ENCODE measurements at places on chromosomes 11 and 22.

- peak; percentile 56 for DNase-seq
These were observed 8.4 kb upstream of the SLC2A11 start for GRCh38 chr22:23849009-23850006.

DNA sequence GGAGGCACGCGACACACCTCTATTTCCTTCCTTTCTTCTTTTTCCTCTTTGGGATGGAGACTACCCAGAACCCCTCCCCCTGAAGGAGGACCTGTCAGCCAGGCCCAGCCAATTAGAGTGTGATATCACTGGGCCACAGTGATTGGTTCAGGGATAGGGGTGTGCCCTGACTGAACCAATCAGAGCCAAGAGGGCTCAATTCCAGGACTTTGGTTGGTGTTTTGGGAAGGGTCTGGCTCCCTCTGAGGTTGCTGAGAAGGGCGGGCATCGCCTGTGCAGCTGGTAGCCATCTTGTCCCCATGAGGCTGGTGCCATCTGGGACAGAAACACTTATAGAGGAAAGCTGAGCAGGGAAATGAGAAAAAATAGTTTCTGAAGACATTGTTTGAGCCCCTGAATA is 71.4 kb downstream of the CHST1 start:
- DNase-seq: no peak

GRCh38 chr11:100892886-100893285 is 205.8 kb downstream of the ARHGAP42 start:
- no peak for DNase-seq

GRCh38 chr11:61964058-61964665 is 3.3 kb downstream of the FTH1 start:
- no peak for DNase-seq

DNA sequence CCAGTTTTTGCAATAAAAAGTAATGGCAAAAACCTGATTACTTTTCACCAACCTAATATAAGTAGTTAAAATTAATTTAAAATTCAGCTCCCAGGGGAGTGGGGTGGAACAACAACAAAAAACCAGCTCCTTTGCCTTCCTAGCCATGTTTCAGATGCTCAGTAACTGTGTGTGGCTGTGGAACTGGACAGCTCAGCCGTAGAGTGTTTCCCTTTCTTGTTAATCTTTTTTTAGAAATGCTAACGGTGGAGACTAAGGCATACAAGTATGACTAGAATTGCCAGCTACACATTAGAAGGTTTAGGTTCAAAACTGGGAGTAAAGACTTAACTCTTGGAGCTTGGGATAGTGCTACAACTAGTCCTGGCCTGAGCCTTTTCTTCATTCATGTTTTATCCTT is 45.0 kb downstream of the PPP6R3 start:
- no peak for DNase-seq

GRCh38 chr22:42160251-42160650 is 29.6 kb upstream of the CYP2D6 start:
- no peak for DNase-seq

- DNase-seq: no peak
These were observed 54.6 kb downstream of the GRIK4 start for GRCh38 chr11:120566176-120566575.

DNA sequence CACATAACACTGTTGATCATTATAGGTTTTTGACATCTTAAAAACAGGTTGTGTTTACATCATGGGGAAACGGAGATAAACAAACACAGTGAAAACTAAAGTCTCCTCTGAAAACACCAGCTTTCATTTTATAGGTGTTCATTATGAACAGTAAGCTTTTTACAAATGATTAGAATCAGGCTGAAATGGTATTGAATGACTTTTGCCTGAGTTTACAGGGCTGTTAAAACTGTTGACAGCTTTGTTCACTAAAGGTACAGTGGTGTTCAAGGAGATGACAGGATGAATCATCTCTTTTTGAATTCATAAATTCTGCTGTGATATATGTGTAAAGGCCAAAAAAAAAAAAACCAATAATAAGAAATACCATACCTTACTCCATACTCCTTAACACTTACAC is 184.6 kb upstream of the CNTN5 start:
- no peak for DNase-seq

DNA sequence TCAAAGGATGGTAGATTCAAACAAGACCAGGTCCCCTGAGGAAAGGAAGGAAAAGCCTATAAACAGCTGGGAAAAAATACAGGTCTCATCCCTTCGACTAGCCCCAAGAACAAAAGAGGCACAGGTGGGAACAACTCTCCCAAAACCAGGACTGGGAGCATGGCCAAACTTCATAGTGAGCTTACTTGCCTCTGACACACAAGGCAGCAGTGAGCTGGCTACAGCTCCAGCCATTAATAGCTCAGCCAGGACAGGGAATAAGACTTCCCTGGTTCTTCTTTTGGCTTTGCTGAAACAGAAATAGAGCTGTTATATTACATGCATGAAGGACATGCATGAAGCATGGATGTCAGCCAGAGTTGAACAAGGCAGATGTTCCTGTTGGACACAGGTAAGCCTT is at the start of gene OR10A2:
TSS of gene OR10A2 (plus strand) at position 97 of the 400 bp plus-strand sequence. CDS start 6,698 bp downstream, outside the sequence.
- no peak for DNase-seq

- no peak for DNase-seq
These were observed 70.0 kb downstream of the RBX1 start for GRCh38 chr22:41021061-41021612.

GRCh38 chr22:27250886-27251285 is 550.7 kb downstream of the MN1 start:
- no peak for DNase-seq

DNA sequence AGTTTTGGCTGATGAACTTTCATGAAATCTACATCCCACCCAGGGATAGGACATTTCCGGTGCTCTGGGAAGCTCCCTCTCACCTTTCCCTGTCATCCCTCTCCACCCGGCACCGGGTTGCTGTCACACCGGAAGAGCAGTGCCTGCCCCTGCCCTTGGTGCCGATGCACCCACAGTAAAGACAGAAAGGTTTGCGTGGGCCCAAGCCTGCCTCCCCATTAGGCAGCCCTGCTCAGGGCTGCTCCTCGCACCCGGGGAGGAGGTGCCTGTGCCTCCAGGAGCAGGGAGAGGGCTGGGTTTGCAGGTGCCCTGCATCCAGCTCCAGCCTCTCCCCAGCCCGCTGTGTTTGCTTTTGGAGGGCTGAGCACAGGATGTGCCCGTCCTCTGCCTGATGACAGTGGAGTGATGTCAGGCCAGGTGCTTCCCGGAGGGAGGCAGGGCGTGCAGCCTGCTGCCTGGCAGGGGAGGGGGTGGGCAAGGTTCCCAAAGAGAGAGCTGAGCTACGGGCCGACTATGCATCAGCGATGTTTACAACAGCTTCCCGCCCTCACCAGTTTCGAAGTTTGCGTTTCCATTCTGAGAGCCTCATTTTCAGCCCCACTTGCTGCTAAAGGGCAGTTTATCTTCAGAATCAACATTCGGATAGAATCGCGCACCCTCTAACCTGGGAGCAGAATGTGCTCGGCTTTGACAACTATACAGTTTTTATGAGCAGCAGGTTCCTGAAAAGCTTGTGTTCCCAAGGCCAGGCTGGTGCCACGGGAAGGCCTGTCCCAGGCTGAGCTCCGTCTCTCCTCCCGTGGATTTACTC is 83.2 kb upstream of the CLDN5 start:
- no peak for DNase-seq

DNA sequence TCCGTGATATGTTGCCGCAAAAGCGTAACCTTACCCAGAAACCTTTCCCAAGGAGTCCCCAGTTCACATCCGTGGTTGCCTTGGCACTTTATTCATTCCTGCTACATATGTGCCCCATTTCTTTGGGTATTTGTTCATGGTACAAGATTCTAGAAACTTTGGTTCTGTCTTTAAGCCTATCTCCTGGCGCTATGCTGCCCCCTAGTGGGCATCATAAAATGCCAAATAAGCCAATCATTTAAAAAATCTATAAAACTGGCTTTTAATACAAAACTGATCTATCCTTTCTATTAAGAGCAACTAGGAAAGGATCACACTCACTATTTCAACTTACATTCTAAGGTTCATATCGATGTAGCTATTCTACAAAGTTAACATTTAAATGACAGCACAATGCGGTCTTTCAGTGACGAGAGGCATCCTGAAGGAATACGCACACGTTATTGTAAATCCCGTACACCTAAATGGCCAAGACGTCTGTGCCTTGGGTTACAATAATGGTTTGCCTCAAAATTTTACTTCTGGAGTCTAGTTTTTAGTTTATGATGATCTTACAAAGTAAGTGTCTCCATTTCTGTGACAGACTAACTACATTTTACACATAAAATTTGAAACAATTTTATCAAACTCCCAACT is 16.2 kb downstream of the PIWIL3 start:
- DNase-seq: peak; percentile 7

GRCh38 chr22:47049078-47049624 is 286.7 kb downstream of the TBC1D22A start:
- DNase-seq: no peak

- DNase-seq: no peak
These were observed 15.4 kb upstream of the CPT1A start for GRCh38 chr11:68857037-68857586.

DNA sequence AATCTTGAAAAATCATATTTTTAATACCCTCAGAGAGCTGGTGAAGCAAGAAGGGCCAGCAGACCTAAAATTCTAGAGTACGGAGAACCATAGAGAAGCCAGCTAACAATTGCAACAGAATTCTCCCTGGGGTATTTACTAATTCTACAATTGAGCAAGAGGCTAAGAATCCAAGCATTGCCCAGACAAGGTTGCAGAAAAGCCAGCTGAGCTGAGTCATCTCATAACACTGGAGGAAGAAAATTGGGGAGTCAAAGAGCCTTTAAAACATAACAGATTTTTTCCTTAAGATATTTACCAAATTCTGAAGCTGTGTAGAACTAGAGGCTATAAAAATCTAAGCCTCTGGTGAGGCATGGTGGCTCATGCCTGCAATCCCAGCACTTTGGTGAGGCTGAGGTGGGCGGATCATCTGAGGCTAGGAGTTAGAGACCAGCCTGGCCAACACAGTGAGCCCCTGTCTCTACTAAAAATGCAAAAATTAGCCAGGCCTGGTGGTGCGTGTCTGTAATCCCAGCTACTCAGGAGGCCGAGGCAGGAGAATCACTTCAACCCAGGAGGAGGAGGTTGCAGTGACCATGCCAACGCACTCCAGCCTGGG is 13.6 kb upstream of the TMEM216 start:
- DNase-seq: no peak

GRCh38 chr11:2681408-2682145 is 18.2 kb downstream of the KCNQ1OT1 start:
- DNase-seq: no peak

- no peak for DNase-seq
These were observed 24.7 kb downstream of the BTBD10 start for GRCh38 chr11:13438291-13438690.

DNA sequence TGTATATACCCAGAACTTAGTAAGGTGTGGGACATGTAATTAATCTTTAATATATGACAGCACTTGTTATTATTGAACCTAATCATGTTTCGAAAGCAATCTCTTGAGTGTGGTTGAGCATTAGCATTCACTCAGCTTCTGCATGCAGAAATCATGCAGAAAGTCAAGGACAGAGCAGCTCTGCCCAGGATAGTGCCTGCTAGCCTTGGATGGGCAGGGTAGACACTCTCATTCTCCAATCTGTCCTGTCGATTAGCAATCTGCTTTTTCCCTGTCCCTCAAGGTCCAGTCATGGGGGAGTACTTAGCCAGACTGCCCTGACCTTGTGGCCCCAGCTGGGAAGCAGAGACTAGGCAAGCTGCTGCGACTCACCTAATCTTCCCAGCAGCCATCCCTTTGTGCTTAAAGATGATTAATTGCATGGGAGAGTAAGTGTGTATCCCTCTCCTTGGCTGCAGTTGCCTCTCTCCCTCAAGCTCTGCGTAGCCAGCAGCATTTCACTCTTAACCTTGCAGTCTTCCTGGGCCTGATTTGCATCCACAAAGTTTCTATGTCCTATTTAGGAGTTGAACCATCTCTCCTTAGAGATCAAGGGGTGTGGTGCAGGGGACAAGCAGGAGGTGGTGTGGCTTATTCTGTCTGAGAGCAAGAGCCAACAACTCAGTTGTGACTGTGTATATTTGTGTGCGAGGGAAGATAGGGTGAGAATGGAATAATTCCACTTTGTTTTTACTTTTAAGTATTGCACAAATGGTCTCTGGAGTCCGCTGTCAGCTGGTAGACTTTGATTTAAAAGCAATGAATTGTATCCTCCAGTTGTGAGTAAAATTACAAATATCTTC is 101.4 kb downstream of the FDX1 start:
- no peak for DNase-seq

DNA sequence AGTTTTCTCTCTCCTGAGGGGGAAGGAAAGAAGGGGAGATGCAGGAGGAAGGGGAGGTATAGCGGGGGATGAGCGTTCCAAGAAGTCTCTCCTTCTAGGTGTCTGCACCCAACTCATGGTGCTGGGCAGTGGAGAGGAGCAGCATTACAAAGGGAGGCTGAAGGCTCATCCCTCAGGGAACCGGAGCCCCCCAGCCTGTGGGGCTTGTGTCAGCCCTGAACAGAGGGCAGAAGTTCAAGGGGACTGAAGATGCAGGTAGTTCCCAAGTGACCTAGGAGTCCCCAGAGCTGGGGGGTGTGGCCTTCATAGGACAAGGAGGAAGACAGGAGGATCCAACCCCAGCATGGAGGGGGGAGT is 1.8 kb downstream of the C11orf68 start:
- no peak for DNase-seq

DNA sequence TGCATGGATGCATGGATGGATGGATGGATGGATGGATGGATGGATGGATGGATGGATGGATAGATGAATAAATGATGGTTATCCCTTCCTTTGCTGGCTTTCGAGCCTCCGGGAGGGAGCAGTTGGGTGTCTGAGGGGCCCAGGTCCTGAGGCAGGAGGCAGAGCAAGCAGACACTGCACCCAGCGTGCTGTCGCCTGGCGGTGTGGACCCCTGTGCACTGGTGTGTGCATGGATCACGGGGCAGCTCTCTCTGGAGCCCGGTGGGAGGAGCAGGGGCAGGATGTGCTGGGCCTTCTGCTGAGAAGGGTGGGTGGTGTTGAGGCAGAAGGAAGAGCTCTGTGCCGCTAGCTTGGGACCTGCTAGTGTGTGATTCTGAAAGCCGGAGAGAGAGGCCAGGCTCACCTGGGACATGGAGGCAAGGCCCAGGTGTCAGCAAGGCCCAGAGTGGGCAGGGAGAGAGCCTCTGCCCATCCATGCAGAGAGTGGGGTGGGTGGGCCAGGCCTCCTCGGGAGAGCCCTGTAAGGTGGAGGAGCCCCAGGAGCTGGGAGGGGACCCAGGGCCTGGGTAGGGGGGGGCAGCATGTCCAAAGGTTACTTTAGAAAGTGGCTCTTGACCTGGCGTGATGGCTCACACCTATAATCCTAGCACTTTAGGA is 254.4 kb downstream of the BRD1 start:
- DNase-seq: no peak

GRCh38 chr22:19397734-19398104 is 33.8 kb downstream of the HIRA start:
- DNase-seq: no peak

DNA sequence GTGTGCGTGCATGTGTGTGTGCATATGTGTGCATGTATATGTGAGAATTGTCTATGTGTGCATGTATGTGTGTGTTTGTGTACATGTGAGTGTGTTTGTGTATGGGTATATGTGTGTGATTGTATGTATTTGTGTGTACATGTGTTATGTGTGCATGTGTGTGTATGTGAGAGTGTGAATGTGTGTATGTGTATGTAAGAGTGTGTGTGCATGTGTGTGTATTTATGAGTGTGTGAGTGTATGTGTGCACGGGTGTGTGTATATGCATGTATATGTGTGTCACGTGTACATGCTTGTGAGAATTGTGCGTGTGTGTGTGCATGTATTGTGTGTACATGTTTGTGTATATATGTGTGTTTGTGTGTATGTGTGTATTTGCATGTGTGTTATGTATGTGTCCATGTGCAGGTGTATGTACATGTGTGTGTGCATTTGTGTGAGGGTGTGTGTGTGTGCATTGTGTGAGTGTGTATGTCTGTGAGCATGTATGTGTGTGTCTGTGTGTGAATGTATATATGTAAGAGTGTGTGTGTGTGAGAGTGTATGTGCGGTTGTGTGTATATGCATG is 16.0 kb downstream of the MB start:
- DNase-seq: no peak

Data from stimulated activated CD8-positive, alpha-beta memory T cell treated with anti-CD3 and anti-CD28 coated beads, Interleukin-7, amount 100 ng/mL, for 4 hours (primary cell).